ENCODE measurements at places on chromosomes 4 and X.

DNA sequence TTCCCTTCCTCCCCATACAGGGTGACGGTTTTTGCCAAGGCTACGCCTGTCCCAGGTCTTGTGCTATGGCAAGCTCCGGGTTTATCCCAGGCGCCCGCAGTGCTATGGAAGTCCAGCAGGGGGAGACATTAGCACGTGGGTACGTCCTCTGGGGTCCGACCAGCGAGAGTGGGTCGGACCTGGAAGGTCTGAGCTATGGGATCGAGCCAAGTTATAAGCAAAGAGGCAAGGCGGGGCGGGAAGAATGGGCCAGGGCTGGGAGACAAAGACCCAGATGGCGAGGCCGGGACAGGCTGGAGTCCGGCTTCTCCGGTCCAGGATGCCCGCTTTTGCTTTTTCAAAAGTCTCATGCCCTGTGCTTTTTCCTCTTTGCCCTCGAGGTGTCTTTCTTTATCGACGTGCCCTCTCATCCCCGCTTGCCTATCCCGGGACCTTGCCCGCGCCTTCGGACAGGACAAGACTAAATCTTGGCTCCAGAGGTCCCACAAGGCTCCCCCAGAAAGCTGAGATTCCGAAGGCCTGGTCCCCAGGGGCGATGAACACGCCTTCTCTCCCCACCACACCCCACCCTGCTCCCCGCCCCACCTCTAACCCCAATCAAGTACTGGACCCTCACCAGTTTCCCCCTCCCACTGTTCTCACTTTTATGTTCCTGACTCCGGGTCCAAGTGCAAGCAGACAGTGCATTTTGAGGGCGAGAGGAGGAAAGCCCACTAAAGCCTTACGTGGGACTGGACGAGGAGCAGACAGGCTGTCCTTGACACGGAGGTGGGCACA, 785 bp upstream of the EFNB1 start:
- peak; percentile 85 for DNase-seq

DNA sequence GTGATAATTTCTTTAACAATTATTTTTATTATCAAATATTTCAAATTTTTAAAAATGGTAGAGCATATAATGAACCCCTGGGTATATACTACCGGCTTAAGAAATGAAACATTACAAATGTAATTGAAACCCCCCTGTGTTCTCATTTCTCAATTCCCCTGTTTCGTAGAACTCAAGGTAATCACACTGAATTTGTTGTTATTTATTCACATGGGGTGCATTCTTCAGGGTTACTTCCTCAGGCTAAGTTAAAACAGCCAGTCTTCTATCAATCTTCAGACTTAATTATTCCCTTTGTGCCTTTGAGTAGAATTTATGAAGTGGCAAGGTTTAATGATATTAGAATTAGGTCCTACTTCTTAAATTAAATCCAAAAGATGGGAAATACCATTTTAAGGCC, 128.2 kb downstream of the ANAPC10 start:
- no peak for DNase-seq

DNA sequence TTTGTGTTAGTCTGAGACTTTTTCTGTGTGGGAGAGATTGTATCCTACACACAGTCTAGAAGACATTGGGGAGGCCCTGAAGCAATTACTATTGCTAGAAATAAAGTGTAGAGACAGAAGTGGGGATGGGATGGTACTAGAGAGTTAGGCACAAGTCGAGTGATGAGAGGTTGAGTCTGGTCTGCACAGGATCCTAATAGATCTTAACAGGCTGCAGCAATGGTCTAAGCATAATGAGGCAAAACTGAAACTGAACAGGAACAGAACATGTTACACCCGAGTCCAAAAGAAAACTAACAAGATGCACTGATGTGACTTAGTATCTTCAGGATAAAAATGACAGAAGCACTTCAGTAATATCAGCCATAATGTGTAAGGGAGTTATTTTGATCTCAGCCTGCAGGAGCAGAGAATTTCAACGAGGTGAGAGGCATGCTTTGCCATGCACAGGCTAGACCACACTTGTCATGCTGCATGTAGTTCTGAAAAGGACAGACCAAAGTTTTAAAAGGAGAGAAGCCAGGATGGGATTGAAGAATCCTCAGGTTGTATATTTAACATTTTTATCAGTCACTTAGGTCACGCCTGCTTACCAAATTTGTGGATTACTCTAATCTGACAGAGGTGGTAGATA, 205.8 kb upstream of the BOD1L1 start:
- DNase-seq: no peak

DNA sequence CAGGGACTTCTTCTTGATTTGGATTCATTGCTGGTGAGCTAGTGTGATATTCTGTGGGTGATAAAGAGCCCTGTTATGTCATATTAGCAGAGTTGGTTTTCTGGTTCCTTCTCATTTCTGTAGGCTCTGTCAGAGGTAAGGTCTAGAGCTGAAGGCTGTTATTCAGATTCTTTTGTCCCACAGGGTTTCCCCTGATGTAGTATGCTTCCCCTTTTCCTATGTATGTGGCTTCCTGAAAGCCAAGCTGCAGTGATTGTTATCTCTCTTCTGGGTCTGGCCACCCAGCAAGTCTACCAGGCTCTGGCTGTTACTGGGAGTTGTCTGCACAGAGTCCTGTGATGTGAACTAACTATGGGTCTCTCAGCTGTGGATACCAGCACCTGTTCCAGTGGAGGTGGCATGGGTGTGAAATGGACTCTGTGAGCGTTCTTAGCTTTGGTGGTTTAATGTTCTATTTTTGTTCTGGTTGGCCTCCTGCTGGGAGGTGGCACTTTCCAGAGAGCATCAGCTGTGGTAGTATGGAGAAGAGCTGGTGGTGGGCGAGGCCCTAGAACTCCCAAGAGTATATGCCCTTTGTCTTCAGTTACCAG, 373.7 kb downstream of the AR start:
- no peak for DNase-seq

- no peak for DNase-seq
These were observed 291.3 kb downstream of the PCDH10 start for GRCh38 chr4:133440404-133440803.
